Skin of body (tissue), 3 donors: ENCODE measurements at places on chromosomes 6 and 20. TPM values are rescaled to one million over a fixed set of nuclear protein-coding genes. Genes with fewer than 3 reads are reported as not detected.

GRCh38 chr20:32440069-32440757 is 82.1 kb downstream of the ASXL1 start:
- DNase-seq = no peak

The NPBWR2 gene
- not detected for total RNA-seq

DNA sequence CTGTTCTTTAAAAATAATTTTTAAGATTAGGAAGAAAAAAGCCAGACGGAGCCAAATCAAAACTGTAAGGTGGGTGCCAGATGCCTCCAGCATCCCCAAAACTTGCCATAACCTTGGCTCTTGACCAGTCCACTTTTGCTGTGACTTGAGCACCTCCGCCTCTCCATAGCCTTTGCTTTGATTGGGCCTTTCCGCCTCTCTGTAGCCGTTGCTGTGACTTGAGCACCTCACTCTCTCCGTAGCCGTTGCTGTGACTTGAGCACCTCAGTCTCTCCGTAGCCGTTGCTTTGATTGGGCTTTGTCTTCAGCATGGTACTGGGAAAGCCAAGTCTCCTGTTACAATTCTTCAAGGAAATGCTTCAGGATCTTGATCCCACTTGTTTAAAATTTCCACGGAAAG is 73.0 kb downstream of the YTHDF1 start:
- DNase-seq = no peak

The ZBTB9 gene
- 5.8 TPM for total RNA-seq

The KHDC1L gene
- 0.39 TPM for total RNA-seq
